HS-27A (cell line): ENCODE measurements at places on chromosomes 1 and 21.

- no peak for DNase-seq
These were observed 106.6 kb downstream of the NR5A2 start for GRCh38 chr1:200134116-200134515.

- DNase-seq: no peak
These were observed 13.4 kb downstream of the RTCA start for GRCh38 chr1:100279358-100279923.

DNA sequence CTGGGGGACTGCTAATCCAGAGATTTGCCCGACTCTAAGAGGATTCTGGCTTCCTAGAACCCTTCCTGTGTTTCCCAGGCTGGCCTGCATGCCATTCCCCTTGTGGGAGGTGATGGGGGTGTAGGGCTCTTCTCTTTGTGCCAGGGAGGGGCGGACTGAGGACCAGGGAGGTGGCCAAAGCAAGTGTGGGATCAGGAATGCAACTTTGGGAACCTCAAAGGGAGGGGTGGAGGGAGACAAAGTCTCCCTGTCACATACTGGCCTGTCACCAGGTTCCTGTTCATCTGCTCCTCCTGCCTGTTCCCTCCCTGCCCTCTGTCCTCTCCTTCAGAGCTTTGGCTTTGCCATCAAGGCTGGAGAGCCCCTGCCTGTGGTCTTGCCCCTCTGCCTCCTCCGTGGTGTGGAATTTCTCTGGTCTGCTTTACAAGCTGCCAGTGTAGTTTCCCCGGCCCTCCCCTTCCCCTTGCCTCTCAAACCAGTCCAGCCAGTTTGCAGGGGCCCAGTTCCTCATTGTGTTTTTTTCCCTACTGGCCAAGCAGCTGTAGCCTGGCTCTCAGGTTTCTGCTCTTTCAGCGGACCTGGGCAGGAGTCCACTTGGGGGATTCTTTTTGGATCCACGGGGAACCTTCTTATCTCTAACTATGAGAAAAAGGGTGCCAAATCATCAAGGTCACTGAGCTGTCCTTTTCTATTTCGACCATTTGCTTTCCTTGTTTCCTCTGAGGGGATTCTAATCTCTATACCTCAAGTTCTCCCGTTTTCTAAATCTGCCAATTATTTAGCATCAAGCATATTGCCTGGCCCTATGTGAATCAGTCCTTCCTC lies 1.8 kb downstream of the CGN start:
- DNase-seq: no peak

DNA sequence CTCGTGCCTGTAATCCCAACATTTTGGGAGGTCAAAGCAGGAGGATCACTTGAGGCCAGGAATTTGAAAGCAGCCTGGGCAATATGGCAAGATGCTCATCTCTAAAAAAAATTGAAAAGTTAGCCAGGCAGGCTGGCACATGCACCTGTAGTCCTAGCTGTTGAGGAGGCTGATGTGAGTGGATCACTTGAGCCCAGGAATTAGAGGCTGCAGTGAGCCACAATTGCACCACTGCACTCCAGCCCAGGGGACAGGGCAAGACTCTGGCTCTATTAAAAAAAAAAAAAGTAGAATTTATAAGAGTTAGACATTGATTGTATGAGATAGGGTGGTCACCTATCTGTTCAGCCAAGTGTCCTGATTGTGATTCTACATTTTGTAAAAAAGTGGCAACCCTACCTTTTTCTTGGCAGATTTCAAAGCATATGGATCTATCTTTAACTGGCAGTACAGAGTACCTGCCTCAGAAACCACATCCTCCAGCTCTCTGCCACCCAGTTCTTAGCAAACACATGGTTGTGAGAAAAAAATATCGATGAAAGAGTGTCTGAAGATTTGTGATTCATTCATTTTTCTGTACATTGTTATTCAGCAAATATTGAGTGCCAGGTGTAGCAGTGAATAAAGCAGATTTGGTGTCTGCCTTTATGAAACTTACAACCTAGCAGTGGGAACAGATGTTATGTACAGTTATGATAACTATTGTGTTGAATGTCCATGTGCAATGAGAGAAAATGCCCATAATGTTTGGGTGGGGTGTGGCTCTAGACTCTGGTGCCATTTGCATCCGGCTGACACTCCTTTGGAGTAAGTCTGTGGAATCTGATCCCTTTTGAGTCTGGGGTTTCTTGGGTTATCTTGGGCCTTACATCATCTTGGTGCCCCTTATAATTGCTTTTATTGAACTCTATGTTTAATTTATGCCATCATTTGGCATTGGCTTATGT lies 82.5 kb downstream of the ST3GAL3 start:
- no peak for DNase-seq

DNA sequence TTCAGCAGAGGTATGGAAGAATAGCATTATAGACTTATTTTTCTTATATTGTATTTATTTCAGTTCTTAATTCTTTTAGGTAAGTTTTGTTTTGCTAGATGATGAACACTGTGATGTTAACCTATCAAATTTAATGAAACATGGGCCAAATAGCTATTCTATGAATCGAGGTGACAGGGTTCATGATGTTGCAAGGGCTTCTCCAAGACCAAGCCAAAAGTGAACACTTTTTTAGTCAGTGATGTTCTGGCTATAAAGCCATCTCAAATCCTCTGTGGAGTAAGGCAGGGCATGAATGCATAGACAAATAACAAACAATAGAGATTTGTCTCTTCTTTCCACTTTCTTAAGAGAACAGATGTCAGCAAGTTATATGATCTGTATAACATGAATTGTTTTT lies 26.7 kb downstream of the C1orf146 start:
- no peak for DNase-seq

DNA sequence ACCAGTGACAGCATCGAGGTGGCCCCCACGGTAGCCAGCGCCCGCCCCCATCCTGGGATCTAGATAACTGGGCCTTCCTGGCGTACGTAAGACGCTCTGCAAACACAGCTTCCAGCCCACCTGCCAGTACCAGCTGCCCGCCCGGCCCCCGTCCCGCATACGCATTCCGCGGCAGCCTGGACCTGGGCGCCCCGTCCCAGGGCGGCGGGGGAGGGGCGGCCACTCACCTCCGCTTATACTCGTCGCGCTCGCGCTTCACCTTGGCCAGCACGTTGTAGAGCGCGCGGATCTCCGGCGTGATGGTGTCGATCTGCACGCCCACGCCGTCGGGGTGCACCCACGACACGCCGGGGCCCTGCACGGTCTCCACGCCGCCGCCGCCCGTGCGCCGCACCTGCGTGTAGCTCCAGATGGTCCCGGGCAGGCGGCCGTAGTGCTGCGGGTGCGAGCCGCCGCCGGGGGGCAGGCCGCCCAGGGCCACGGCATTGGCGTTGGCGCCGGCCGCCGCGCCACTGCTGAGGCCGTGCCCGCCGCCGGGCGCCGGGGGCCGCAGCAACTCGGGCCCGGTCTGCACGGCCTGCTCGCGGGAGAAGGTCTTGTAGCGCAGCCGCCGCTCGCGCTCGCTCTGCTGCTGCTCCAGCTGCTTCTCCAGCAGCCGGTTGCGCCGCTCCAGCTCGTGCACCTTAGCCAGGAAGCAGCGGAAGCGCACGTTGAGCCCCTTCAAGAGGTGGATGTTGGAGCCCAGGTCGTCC lies 859 bp downstream of the IFFO2 start:
- DNase-seq: no peak

GRCh38 chr21:41068496-41068895 lies 99.5 kb upstream of the BACE2 start:
- no peak for DNase-seq

- DNase-seq: no peak
These were observed 112.7 kb upstream of the WNT4 start for GRCh38 chr1:22255341-22256212.

DNA sequence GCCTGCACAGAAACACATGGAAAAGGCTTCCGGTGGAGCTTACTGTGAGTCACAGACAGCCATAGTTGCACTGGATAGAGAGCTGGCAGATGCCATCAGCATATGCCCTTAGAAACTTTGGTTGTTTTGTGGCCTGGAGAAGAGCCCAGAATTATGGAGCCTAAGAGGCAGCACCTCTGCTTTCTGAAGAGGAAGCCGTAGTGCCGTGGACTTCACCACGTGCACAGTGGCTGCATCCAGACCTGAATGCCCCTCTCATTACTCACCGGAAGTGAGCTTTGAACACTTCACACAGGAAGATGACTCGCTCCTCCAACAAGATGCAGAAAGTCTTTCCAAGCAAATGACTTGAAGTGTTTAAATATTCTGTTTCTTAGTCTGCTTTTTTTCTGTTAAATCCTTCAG lies 28.4 kb downstream of the JUN start:
- peak; percentile 100 for DNase-seq

GRCh38 chr1:41546833-41547135 lies 62.3 kb upstream of the EDN2 start:
- DNase-seq: no peak
